ENCODE measurements at places on chromosomes 7 and 10. TPM values are rescaled to one million over a fixed set of nuclear protein-coding genes. Genes with fewer than 3 reads are reported as not detected.
A peak's percentile ranks its signal among the peaks of the same experiment; 100 is the strongest.

GRCh38 chr10:128125416-128125943 lies 743 bp downstream of the MKI67 start:
- no peak for DNase-seq

GRCh38 chr10:29575098-29575455 lies 59.7 kb downstream of the SVIL start:
- no peak for DNase-seq

- DNase-seq = no peak
These were observed 84.6 kb downstream of the CABCOCO1 start for GRCh38 chr10:61747307-61747706.

- DNase-seq = peak; percentile 41
These were observed 240.9 kb upstream of the KAT6B start for GRCh38 chr10:74585231-74586087.

- no peak for DNase-seq
These were observed 31.0 kb downstream of the PON3 start for GRCh38 chr7:95365151-95365550.

DNA sequence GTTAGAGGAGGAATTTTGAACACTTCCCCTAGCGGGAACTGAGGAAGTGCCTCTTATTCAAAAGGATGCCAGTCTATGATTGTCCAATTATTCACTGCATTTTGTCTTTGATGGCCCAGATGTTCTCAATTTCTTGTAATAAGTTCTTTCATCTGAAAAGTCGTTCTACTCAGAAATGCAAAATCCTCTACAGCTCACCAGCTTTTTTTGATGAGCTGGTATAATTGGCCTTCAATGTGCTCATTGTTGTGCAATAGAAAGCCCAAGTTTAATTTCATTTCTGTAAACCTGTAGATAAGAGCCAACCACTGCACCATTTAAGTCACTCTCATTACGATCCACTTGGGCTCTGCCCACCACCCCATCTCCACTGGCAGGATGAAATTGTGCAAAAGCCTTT lies 978.7 kb upstream of the AUTS2 start:
- DNase-seq = no peak

DNA sequence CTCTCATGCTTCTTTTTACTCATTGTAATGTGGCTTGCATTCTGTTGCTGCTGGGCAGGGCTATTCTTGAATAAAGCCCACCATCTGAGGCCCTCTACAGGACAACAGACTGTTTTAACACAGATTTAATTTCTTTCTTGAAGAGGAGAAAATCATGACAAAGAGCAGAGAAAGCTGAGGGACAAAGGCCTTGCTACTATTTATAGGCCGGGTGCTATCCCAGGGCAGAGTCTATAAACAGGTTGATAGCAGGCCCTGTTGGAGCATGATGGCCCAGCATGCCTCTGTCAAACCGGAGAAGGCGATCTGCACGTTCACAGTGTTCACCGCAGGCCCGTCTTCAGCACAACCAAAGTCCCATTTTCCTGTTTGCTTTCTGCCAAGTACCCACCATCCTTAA lies 3.0 kb downstream of the VIPR2 start:
- DNase-seq = peak; percentile 57

DNA sequence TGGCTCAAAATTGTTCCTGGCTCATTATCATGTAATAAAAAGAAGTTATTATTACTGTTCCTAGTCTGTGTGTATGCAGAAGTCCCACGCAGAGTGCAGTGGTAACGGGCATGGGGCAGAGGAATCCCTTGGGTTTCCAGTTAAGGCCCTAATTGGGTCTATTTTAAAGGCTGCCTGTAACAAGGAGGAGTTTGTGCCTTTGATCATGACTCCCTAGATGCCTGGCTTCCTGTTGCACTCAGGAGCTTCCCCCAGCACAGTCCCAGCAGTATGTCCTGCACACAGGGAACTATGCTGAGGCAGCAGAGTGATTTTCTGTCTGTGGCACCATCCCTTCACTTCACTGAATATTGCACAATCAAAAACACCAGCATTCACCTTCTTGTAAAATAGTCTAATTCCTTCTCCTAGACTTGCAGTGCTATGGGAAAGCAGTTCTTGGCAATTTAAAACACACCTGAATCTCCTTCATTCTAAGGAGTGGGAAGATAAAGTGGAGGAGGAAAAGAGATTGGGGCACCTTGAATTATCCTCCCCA lies 22.9 kb downstream of the SORCS1 start:
- DNase-seq = no peak

GRCh38 chr7:157548691-157549303 lies 212.0 kb downstream of the DNAJB6 start:
- peak; percentile 10 for DNase-seq

DNA sequence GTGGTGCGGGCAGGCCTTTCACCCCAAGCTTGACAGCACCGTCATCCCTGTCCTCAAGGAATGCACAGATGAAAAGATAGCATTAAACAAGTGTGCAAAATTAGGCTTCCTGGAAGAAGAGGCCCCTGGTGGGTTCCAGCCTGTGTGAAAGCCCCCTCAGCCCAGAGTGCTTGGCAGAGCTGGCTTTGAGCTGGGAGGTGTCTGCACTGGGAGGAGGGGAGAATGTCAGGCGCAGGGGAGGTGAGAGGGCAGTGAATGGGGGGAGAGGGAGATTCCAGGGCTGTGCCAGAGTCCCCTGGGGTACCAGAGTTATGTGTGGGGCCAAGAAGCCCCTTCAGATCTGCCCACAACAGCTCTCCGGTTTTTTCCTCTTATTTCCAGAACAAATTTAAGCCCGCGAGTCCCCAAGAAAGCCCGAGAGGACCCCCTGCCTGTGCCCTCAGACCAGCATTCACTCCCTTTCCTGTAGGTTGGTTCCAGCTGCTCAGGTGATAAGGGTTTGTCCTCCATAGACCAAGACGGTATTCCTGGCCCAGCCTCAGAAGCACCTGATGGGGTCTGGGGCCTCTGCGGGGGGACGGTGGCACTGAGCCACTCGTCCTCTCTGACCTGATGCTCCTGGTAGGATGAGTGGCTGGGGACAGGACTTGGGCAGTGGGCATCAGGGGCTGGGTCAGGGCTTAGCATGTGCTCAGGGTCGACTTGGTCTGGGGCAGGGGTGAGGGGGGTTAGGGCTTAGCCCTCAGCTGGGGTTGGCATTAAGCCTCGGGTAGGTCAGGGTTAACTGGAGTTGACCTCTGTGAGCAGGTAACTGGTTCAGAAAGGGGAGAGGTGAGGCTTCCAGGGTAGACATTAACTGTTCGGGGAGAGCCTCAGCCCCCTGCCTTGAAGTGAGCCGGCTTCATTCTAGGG lies 43.4 kb downstream of the ADCYAP1R1 start:
- DNase-seq = no peak

GRCh38 chr7:94008537-94008936 lies 4.4 kb upstream of the BET1 start:
- DNase-seq = no peak

The FAM180A gene
- total RNA-seq = 11.4 TPM

The LIPF gene
- total RNA-seq = not detected

The NPC1L1 gene
- total RNA-seq = not detected

The HECW1 gene
- not detected for total RNA-seq
